ENCODE measurements at places on chromosomes 3 and 15. TPM values are rescaled to one million over a fixed set of nuclear protein-coding genes. Genes with fewer than 3 reads are reported as not detected.
A peak's percentile ranks its signal among the peaks of the same experiment; 100 is the strongest.

Gene SLC24A5
- total RNA-seq = 0.50 TPM

Gene ACOX2
- total RNA-seq = 9.8 TPM

DNA sequence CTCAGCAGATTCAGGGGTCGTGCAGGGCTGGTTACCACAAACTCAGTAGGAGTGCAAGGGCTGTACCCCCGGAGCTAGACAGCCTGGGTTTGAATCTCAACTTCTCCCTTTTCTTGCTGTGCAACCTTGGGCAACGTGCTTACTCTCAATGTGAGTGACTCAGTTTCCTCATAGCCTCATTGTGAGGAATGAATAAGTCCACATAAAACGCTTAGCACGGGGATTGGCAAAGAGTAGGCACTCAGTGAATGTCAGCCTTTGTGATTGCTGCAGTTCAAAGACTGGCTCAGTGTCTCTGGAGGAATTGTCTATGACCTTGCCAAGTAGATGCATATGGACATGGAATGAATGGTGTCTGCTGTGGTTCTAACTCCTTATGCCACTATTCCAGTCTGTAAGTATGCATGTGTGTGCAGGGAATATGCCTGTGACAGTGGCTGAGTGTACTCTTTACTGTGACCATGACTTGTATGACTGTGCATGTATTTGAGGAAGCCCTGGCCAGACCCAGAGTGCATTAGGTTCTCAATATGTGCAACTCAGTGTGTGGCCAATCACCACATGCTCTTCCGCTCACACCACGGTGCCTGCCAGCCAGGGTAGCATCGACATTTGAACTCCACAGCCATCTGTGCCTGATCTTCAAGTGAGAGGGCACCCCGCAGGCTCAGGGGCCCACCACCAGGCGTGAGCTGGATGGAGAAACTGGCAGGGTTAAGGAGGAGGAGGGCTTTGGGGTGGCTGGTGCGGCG lies 900 bp upstream of the HYAL3 start:
- peak; percentile 83 for DNase-seq

DNA sequence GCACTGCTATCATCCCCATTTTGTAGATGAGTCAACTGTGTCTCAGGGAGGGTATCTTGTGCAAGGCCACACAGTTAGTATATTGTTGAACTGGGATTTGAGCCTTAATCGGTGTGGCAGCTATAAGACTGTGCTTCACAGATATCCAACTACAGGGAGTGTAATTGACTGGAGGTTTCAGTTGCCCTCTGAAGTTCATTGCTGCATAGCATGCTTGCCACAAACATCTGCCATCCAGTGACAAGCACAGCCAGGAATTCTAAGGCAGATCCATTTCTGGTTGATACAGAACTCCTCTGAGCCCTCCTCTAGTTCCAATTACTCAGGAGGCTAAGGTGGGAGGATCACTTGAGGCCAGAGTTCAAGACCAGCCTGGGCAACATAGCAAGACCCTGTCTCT lies 16.4 kb downstream of the FSD2 start:
- no peak for DNase-seq

DNA sequence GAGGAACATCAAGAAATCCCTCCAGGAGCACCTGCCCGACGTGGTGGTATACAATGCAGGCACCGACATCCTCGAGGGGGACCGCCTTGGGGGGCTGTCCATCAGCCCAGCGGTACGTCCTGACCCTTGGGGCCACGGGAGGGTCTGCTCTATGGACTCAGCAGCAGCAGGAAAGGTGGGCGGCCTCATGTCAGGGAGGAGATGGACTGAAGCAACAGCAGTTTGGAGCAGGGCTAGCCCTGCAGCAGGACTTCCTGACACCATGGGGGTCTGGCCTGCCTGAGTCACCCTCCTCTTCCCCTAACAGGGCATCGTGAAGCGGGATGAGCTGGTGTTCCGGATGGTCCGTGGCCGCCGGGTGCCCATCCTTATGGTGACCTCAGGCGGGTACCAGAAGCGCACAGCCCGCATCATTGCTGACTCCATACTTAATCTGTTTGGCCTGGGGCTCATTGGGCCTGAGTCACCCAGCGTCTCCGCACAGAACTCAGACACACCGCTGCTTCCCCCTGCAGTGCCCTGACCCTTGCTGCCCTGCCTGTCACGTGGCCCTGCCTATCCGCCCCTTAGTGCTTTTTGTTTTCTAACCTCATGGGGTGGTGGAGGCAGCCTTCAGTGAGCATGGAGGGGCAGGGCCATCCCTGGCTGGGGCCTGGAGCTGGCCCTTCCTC lies 24.2 kb downstream of the HDAC11 start:
- DNase-seq = no peak

- DNase-seq = no peak
These were observed 61.7 kb downstream of the FAM227B start for GRCh38 chr15:49558929-49559328.

Measured in left lung (tissue), 14 donors.